ENCODE measurements at places on chromosomes 7 and 10. TPM values are rescaled to one million over a fixed set of nuclear protein-coding genes. Genes with fewer than 3 reads are reported as not detected.

Gene IDI2
- not detected for total RNA-seq

Gene DOCK1
- total RNA-seq = 72.6 TPM

Gene OR2F1
- total RNA-seq = not detected

Gene PPP1R9A
- total RNA-seq = 40.7 TPM

Gene CTNNA3
- 12.9 TPM for total RNA-seq

DNA sequence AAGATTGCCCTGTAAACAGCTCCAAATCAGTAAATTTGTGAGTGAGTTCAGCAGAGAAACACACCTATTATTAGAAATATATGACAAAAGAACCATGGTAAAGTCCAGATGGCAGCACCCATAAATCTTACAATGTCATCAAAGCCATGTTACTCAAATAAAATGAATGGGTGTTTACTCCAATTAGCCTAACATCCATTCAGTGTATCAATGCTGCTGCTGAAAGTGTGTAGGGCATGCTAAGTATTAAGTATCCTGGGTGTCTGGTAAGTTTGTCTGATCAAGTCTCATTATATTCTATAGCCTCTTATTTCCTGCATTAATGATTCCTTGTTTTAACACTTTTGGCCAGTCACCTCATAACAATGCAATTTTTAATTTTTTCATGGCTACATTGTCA, 185.5 kb upstream of the STEAP4 start:
- H3K27ac ChIP-seq = no peak overlapping the region
- DNase-seq = no peak
- H3K27me3 ChIP-seq = no peaks in the 10 kb centered on the region
- H3K4me1 ChIP-seq = peaks cover 11% of the 10 kb centered on the region
- no peaks in the 10 kb centered on the region for H3K36me3 ChIP-seq

- H3K27ac ChIP-seq = no peak overlapping the region
- DNase-seq = no peak
- no peaks in the 10 kb centered on the region for H3K36me3 ChIP-seq
- H3K4me1 ChIP-seq = no peaks in the 10 kb centered on the region
- H3K27me3 ChIP-seq = no peaks in the 10 kb centered on the region
- no peak overlapping the region for H3K4me3 ChIP-seq
These were observed 126.6 kb downstream of the PTPN20 start for GRCh38 chr10:47037654-47038425.

GRCh38 chr7:30330134-30331111, 46.0 kb downstream of the ZNRF2 start:
- no peak overlapping the region for H3K4me3 ChIP-seq
- H3K27me3 ChIP-seq = no peaks in the 10 kb centered on the region
- H3K27ac ChIP-seq = no peak overlapping the region
- DNase-seq = no peak

DNA sequence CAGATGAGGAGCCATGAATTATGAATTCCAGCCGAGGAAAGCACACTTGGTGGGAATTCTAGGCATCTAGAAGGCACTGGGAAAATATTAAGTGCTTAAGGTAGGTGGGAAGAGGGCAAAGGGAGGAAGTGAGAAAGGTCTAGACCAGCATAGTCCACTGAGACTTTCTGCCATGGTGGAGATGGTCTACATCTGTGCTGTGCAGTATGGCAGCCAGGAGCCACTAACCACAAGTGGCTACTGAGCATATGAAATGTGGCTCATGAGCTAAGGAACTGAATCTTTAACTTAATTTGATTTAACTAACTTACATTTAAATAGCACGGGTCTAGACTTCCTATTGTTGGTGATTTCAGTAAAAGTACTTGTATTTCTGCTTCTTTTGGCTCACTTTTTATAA, 82.5 kb upstream of the SEM1 start:
- H3K27ac ChIP-seq = no peak overlapping the region
- no peak overlapping the region for H3K4me3 ChIP-seq
- H3K36me3 ChIP-seq = no peaks in the 10 kb centered on the region
- H3K27me3 ChIP-seq = no peaks in the 10 kb centered on the region

DNA sequence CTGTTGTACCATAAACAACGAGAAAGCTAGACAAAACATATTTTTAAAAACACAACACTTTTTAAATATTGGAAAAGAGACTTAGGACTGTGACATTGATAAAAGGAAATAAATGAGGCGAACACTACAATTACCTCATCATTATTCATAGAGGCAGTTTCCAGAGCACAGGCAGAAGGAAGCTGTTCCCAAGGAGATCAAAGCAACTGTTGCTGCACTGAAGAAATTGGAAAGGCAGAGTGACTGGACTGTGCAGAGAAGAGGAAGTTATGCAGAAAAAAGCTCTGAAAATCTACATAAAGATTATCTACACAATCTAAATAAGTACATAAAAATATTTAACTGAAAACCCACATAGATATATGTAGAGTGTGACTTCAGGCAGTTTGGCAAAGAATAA, 32.8 kb downstream of the MYO3A start:
- H3K27me3 ChIP-seq = no peaks in the 10 kb centered on the region
- H3K4me1 ChIP-seq = peaks cover 7% of the 10 kb centered on the region
- H3K36me3 ChIP-seq = no peaks in the 10 kb centered on the region
- DNase-seq = no peak

GRCh38 chr7:48089046-48090003, at the start of gene UPP1:
Gene UPP1 (plus strand): TSS chr7:48089265. CDS start chr7:48094784, 5,519 bp downstream.
- peaks cover 6% of the 10 kb centered on the region for H3K27me3 ChIP-seq
- DNase-seq = peak; percentile 93
- H3K4me1 ChIP-seq = peaks cover 15% of the 10 kb centered on the region
- H3K4me3 ChIP-seq = peak within 1 kb of the TSS; percentile 73
- H3K27ac ChIP-seq = no peak within 1 kb of the TSS

DNA sequence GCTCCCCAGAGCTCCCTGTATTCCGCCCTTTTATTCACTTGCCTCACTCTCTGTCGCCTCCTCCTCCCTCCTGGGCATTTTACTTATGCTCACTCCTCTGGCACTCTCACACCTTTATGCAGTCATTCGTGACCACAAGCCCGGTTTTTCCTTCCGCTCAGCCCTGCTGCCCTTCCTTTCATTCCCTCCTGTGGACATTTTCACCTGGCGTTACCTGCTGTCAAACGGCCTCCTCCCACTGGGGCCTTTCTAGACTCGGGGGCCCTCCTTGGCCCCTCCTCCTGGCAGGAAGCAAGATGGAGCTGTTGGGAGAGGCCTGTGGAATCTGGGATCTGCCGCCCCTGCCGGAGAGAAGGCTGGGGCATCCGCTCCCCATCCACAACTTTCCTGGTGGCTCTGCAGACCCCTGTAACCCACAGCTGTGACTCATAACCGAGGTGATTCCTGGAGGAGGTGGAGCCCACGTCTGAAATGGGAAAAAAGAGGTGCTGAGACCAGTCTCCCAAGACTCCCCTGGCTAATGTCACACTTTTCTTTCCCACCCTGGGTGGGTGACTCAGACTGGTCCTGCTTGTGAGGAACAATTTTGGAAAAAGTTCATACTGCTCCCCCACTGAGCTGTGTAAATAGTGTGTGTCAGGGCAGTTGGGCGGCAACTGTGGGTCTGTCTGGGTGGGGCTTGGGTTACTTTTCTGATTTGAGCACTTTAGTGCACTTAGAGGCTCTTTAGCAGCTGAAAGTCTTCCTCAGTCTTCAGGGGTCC, 1.2 kb downstream of the VCL start:
- H3K27ac ChIP-seq = peak overlapping the region; percentile 98
- H3K27me3 ChIP-seq = no peaks in the 10 kb centered on the region
- H3K36me3 ChIP-seq = no peaks in the 10 kb centered on the region
- peak overlapping the region; percentile 96 for H3K4me3 ChIP-seq
- H3K4me1 ChIP-seq = peaks cover 30% of the 10 kb centered on the region

- no peak overlapping the region for H3K27ac ChIP-seq
- peaks cover 3% of the 10 kb centered on the region for H3K4me1 ChIP-seq
- no peaks in the 10 kb centered on the region for H3K36me3 ChIP-seq
- no peaks in the 10 kb centered on the region for H3K27me3 ChIP-seq
These were observed 16.2 kb upstream of the DNAJB6 start for GRCh38 chr7:157320608-157320980.

GRCh38 chr10:66799474-66799873, 126.4 kb upstream of the LRRTM3 start:
- no peak overlapping the region for H3K4me3 ChIP-seq
- no peak overlapping the region for H3K27ac ChIP-seq
- H3K36me3 ChIP-seq = no peaks in the 10 kb centered on the region

Measured in neural progenitor cell (in vitro differentiated cells).